Esophagus squamous epithelium (tissue), 5 donors: ENCODE measurements at places on chromosomes 1 and 21. TPM values are rescaled to one million over a fixed set of nuclear protein-coding genes. Genes with fewer than 3 reads are reported as not detected.

ITPKB gene
- 22.3 TPM for total RNA-seq

KLHDC8A gene
- total RNA-seq, result 0.97 TPM

PRDM16 gene
- total RNA-seq, result 0.19 TPM

LYST gene
- 23.2 TPM for total RNA-seq

FAM163A gene
- total RNA-seq, result not detected

PGLYRP4 gene
- total RNA-seq, result 4.2 TPM

GUCA2B gene
- not detected for total RNA-seq

POTED gene
- not detected for total RNA-seq

CCDC27 gene
- total RNA-seq, result not detected

GRCh38 chr21:44402323-44403105, 49.1 kb downstream of the TRPM2 start:
- no peak overlapping the region for H3K27ac ChIP-seq
- no peak overlapping the region for H3K4me3 ChIP-seq
- H3K36me3 ChIP-seq, result no peaks in the 10 kb centered on the region
- H3K4me1 ChIP-seq, result no peaks in the 10 kb centered on the region
- DNase-seq, result no peak
- H3K27me3 ChIP-seq, result no peaks in the 10 kb centered on the region

DNA sequence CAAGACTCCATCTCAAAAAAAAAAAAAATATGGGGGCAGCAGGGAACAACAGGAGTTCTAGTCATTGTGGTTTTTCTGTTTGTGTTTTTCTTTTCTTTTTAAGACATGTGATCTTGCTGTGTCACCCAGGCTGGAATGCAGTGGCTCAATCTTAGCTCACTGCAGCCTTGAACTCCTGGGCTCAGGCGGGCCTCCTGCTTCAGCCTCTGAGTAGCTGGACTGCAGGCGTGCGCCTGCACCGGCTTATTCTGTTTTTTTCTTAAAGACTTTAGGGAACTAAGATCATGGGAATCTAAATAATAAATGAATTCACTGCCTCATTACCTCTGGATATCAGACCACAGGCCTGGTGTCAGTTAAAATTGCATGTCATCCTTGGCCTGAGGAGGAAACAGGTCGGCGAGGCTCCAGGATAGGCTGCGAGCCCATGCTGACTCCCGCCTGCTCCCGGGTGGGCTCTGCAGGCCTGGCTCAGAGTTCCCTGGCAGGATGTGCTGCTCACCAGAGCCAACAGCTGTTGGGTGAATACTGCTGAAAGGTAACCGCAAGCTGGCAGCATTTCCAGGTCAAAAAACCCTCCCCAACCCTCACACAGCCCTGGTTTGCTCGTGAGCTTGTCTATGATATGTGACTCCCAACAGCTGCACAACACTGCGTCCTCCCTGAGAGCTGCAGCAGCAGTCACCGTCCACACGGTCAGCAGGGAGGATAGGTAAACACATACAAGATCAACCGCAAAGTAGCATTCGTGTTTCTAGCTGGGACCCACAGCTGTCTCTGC, 58.1 kb downstream of the SCCPDH start:
- H3K27ac ChIP-seq, result peak overlapping the region; percentile 23
- H3K36me3 ChIP-seq, result no peaks in the 10 kb centered on the region
- H3K4me1 ChIP-seq, result no peaks in the 10 kb centered on the region
- no peaks in the 10 kb centered on the region for H3K27me3 ChIP-seq

DNA sequence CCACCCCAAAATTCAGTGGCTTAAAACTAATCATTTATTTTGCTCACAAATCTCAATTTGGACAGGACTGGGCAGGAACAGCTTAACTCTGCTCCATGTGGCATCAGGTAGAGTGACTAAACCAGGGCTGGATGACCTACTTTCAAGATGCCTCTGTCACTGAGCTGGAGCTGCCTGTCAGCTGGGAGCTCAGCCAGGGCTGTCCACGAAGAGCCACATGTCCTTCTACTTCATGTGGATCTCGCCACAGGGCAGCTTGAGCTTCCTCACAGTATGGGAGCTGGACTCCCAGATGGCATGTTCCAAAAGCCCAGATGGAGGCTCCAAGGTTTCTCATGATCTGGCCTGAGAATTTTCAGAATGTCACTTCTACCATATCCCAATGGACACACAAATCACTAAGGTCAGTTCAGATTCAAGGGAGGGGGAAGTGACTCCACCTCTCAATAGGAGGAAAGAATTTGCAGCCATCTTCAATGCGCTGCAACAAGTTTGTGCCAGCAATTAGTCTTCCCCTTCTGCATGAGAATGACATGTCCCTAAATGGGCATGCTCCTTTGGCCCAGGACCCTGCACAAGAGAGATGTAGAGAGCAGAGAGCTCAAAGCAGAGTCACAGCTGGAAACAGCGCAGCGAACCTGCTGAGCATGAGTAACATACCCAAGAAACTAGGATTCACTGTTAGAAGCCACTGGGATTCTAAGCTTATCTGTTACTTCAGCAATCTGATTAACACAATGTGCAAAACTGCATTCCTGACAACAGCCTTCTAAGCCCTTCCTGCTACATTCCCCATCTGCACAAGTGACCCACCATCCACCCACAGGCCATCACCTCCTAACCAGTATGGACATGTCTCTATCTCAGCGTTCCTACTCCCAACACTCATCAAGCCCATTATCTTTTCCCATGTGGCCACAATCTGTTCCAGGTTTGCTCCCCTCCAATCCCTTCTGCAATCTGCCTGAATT, 17.0 kb downstream of the HLCS start:
- no peaks in the 10 kb centered on the region for H3K4me1 ChIP-seq
- DNase-seq, result no peak
- H3K36me3 ChIP-seq, result peaks cover 32% of the 10 kb centered on the region
- no peaks in the 10 kb centered on the region for H3K27me3 ChIP-seq

GRCh38 chr1:93353286-93353685, 7.6 kb downstream of the DR1 start:
- no peaks in the 10 kb centered on the region for H3K27me3 ChIP-seq
- H3K27ac ChIP-seq, result no peak overlapping the region
- H3K4me1 ChIP-seq, result peaks cover 82% of the 10 kb centered on the region
- DNase-seq, result no peak

- no peak overlapping the region for H3K4me3 ChIP-seq
- no peak for DNase-seq
- peaks cover 15% of the 10 kb centered on the region for H3K36me3 ChIP-seq
- H3K4me1 ChIP-seq, result no peaks in the 10 kb centered on the region
- H3K27ac ChIP-seq, result no peak overlapping the region
Measured at GRCh38 chr1:32100359-32100758, 7.5 kb upstream of the KPNA6 start.

DNA sequence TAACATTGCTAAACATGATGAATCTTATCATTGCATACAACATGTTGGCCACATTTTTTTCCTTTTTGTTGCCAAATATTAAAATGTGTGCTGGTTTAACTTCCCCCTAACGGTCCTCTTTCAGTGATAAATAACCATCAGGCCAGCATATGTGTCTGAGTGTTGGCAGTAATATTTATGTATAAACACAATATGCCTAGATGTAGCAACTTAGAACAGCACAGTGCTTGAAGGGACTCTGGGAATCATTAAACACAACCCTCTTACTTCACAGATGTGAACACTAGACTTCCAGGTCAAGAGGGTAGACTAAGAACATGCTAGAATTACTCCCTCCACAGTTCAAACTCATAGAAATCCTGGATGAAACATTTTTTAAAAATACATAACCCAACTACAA, 581.8 kb downstream of the PLPP3 start:
- H3K4me3 ChIP-seq, result no peak overlapping the region
- H3K27me3 ChIP-seq, result no peaks in the 10 kb centered on the region
- no peak for DNase-seq
- no peak overlapping the region for H3K27ac ChIP-seq
- H3K4me1 ChIP-seq, result no peaks in the 10 kb centered on the region

DNA sequence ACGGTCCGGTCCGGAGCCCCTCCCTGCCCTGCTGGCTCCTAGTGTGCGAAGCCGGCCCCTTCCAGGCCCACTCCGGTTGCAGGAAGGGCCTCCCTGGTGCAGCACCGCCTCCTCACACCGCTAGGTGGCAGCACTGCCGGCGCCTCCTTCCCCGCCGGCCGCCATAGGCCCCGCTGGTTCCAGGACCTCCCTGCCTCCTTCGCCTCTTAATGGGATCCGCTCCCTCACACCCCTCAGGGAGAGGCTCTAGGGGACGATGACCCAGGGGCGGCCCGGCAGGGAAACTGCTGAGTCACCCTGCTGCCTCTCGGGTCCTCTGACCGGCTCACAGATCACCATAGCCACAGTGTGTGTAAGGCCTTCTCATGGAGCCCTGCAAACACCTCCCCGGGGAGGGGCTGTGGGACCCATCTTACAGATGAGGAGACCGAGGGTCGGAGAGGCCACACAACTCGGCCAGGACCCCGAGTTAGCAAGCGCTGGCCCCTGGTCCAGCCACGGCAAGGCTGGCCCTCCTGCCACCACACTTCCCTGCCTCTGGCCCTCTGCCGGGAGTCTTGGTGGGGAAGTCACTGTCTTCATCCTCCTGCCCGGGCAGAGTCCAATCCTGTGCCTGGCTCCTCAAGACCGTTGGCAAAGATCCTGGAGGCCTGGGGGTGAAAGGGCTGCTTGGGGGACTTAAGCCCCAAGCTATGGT, 1.6 kb upstream of the AJAP1 start:
- H3K27me3 ChIP-seq, result peaks cover 95% of the 10 kb centered on the region
- no peaks in the 10 kb centered on the region for H3K36me3 ChIP-seq
- DNase-seq, result no peak
- no peak overlapping the region for H3K27ac ChIP-seq

DNA sequence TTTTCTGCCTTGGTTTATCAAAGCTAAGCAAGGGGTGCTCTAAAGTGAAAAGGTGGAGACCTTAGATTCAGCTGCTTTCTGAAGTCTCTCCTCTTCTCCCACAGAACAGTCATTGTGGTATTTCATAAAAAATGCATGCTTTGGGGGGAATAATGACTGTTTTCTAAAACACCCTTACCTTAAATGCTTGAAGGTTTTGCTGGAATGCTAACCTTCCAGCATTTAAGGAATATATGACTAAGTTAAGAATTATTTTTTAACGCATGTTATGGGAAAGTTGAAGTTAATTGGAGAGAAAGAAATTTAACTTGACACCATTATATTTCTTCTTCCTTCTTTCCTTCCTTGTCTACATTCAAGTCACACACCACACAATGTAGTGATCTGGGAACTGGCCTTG, 162.5 kb downstream of the ROR1 start:
- no peaks in the 10 kb centered on the region for H3K27me3 ChIP-seq
- no peak for DNase-seq
- no peak overlapping the region for H3K4me3 ChIP-seq
- no peak overlapping the region for H3K27ac ChIP-seq
- H3K36me3 ChIP-seq, result no peaks in the 10 kb centered on the region

GRCh38 chr1:43563876-43564539, 33.3 kb downstream of the PTPRF start:
- no peak overlapping the region for H3K4me3 ChIP-seq
- no peaks in the 10 kb centered on the region for H3K36me3 ChIP-seq
- DNase-seq, result no peak
- H3K27me3 ChIP-seq, result no peaks in the 10 kb centered on the region
- H3K27ac ChIP-seq, result peak overlapping the region; percentile 87

GRCh38 chr1:224671076-224671475, 55.0 kb downstream of the CNIH3 start:
- no peaks in the 10 kb centered on the region for H3K36me3 ChIP-seq
- no peak overlapping the region for H3K4me3 ChIP-seq
- no peaks in the 10 kb centered on the region for H3K27me3 ChIP-seq
- H3K4me1 ChIP-seq, result no peaks in the 10 kb centered on the region
- DNase-seq, result no peak

DNA sequence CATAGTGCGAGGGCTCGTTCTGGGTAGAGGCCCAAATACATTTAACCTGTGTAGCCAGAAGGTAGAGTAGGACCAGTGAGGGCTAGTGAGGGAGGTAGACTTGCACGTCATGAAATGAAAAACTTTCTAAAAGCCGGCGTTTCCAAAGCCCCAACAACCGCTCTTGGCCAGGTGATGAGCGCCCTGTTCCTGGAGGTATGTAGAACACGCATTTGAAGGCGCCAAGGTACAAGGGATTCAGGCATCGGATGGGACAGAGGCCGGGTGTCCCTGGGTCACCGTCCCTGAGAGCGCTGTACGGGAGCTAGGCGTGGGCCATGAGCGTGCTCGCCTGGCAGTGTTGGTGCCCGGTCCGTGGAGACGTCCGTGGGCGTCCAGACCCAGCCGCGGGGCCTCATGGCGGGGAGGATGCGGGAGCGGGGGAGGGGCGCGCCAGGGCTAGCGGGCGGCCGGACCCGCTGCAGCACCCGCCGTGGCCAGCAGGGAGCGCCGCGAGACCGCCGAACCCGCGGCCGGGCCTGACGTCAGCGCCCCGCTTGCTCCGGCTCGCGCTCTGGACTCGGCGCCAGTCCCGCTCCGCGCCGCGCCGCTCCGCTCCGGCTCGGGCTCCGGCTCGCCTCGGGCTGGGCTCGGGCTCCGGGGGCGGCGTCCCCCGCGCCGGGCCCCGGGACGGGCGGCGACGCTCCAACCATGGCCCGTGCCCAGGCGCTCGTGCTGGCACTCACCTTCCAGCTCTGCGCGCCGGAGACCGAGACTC, at the start of gene PTPRU:
TSS of gene PTPRU (plus strand) at position 568 of the 757 bp plus-strand sequence. CDS start at position 691, 123 bp downstream.
- no peak for DNase-seq
- no peaks in the 10 kb centered on the region for H3K36me3 ChIP-seq
- peak within 1 kb of the TSS; percentile 51 for H3K4me3 ChIP-seq
- peaks cover 51% of the 10 kb centered on the region for H3K27me3 ChIP-seq
- peak within 1 kb of the TSS; percentile 39 for H3K27ac ChIP-seq

GRCh38 chr1:65412256-65412983, 8.0 kb upstream of the LEPR start:
- DNase-seq, result no peak
- H3K27me3 ChIP-seq, result no peaks in the 10 kb centered on the region
- no peaks in the 10 kb centered on the region for H3K4me1 ChIP-seq
- H3K36me3 ChIP-seq, result no peaks in the 10 kb centered on the region

DNA sequence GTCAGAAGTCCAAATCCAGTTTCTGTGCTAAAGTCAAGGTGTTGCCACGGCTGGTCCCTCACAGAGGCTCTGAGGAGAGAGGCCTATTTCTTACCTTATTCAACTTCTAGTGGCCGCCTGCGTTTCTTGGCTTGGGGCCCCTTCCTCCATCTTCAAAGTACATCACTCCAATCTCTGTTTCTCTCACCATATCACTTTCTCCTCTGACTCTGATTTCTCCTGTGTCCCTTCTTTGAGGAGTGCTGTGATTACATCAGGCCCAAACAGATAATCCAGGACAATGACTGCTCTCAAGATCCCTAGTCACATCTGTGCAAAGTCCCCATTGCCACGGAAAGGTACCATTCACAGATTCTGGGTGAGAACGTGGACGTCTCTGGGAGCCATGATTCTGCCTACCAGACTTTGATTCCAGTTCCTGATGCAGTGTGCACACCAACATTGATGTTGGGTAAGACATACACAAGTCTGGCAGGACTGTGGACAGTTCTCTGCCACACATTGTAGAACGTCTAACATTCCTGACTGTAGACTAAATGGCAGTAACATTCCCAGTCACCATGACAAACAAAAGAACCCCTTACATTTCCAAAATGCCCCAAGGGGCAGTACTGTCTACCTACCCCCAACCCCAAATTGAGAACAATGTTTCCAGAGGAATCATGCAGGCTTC, 43.0 kb upstream of the ITPKB start:
- DNase-seq, result no peak
- no peaks in the 10 kb centered on the region for H3K36me3 ChIP-seq
- H3K27me3 ChIP-seq, result no peaks in the 10 kb centered on the region
- H3K4me1 ChIP-seq, result peaks cover 32% of the 10 kb centered on the region
- H3K27ac ChIP-seq, result no peak overlapping the region

GRCh38 chr1:180954005-180954800, 41.5 kb downstream of the KIAA1614 start:
- peak overlapping the region; percentile 81 for H3K27ac ChIP-seq
- H3K4me3 ChIP-seq, result peak overlapping the region; percentile 62
- DNase-seq, result no peak
- no peaks in the 10 kb centered on the region for H3K36me3 ChIP-seq
- no peaks in the 10 kb centered on the region for H3K27me3 ChIP-seq
